SJSA1 (cell line): ENCODE measurements at places on chromosomes 5 and 9. TPM values are rescaled to one million over a fixed set of nuclear protein-coding genes. Genes with fewer than 3 reads are reported as not detected.

DNA sequence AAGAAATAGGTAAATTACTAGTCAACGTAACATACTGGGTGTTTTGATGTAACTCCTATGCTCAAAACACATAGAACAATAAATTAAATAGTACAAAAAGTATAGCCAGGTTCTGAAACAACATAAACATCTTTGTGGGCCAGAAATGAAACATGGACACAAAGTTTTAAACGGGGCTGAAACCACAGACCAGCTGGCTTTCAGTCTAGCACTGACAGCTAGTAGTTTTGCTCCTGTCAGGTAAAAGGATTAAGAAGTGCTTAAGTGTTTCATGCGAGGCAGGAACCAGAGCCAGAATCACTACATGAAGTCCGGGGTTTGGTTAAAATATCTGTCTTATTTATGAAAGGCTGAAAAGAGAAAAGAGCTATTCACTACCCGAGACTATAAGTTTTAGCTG lies 19.5 kb downstream of the DCAF10 start:
- no peak for DNase-seq
- peaks cover 2% of the 10 kb centered on the region; the same call in 1 of the 2 replicates for H3K36me3 ChIP-seq
- H3K27me3 ChIP-seq = no peaks in the 10 kb centered on the region
- H3K27ac ChIP-seq = no peak overlapping the region
- H3K4me3 ChIP-seq = no peak overlapping the region
- no peaks in the 10 kb centered on the region for H3K4me1 ChIP-seq

- 0 out of 2 replicates have a peak, but pooled peaks cover 2% of the 10 kb centered on the region for H3K27me3 ChIP-seq
- no peaks in the 10 kb centered on the region for H3K36me3 ChIP-seq
- no peak overlapping the region for H3K4me3 ChIP-seq
These were observed 178.9 kb downstream of the MSX2 start for GRCh38 chr5:174903172-174903732.

GRCh38 chr5:156475182-156476157 lies 148.5 kb downstream of the SGCD start:
- H3K36me3 ChIP-seq = no peaks in the 10 kb centered on the region
- no peaks in the 10 kb centered on the region for H3K27me3 ChIP-seq
- H3K4me3 ChIP-seq = no peak overlapping the region

GRCh38 chr5:1725641-1726468 lies 73.8 kb downstream of the MRPL36 start:
- no peaks in the 10 kb centered on the region for H3K4me1 ChIP-seq
- DNase-seq = no peak
- no peaks in the 10 kb centered on the region for H3K36me3 ChIP-seq
- peaks cover 11% of the 10 kb centered on the region for H3K27me3 ChIP-seq

- no peaks in the 10 kb centered on the region for H3K4me1 ChIP-seq
- no peak overlapping the region for H3K4me3 ChIP-seq
- no peak overlapping the region for H3K27ac ChIP-seq
These were observed 62.2 kb upstream of the PPARGC1B start for GRCh38 chr5:149667829-149668330.

DNA sequence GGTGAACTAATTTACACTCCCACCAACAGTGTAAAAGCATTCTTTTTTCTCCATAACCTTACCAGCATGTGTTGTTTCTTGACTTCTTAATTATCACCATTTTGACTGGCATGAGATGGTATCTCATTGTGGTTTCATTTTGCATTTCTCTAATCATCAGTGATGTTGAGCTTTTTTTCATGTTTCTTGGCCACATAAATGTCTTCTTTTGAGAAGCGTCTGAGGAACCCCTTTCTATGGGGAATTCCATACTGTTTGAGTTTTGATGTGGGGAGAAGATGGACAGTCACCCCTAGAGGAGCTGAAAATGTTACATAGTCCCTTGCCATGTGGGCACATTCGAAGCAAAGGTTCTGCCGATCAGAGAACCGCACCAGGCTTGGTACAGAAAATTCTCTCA lies 207.0 kb upstream of the SLC30A5 start:
- no peak for DNase-seq
- no peak overlapping the region for H3K4me3 ChIP-seq
- no peaks in the 10 kb centered on the region for H3K36me3 ChIP-seq

- H3K36me3 ChIP-seq = no peaks in the 10 kb centered on the region
- H3K4me1 ChIP-seq = peaks cover 10% of the 10 kb centered on the region; the same call in 1 of the 2 replicates
- H3K27me3 ChIP-seq = no peaks in the 10 kb centered on the region
- no peak overlapping the region for H3K4me3 ChIP-seq
- no peak overlapping the region for H3K27ac ChIP-seq
These were observed 28.1 kb upstream of the TCF7 start for GRCh38 chr5:134086225-134086942.

- no peak overlapping the region for H3K27ac ChIP-seq
- peaks cover 85% of the 10 kb centered on the region for H3K36me3 ChIP-seq
- no peaks in the 10 kb centered on the region for H3K27me3 ChIP-seq
- H3K4me3 ChIP-seq = no peak overlapping the region
- peaks cover 3% of the 10 kb centered on the region; the same call in 1 of the 2 replicates for H3K4me1 ChIP-seq
These were observed 49.5 kb downstream of the COL5A1 start for GRCh38 chr9:134690946-134691694.

GRCh38 chr5:33261305-33261704 lies 179.5 kb upstream of the TARS1 start:
- no peaks in the 10 kb centered on the region for H3K36me3 ChIP-seq
- H3K27ac ChIP-seq = peak overlapping the region; percentile 70
- H3K27me3 ChIP-seq = no peaks in the 10 kb centered on the region
- no peak overlapping the region for H3K4me3 ChIP-seq
- H3K4me1 ChIP-seq = peaks cover 25% of the 10 kb centered on the region

GRCh38 chr9:130461218-130461630 lies 16.5 kb downstream of the ASS1 start:
- H3K4me1 ChIP-seq = peaks cover 28% of the 10 kb centered on the region
- peak; percentile 61 for DNase-seq
- no peaks in the 10 kb centered on the region for H3K27me3 ChIP-seq

DNA sequence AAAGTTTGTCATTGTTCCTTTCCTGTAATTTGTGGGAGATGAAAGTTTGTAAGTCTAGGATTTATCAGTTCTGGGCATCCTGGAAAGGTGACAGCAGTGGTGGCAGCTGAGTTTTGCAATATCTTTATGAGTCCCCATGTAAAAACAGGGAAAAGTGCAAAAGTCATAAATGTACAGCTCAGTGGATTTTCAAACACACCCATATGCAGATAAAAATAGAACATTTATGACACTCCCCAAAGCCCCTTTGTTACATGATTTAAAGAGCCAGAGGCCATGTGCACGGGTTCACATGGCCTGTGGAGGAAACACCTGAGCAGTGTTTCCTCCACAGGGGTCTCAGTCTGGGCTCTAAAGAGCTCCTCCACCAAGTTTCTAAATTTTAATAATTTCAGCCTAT lies 6.3 kb downstream of the TMEM38B start:
- no peak for DNase-seq
- H3K4me1 ChIP-seq = peaks cover under 1% of the 10 kb centered on the region

DNA sequence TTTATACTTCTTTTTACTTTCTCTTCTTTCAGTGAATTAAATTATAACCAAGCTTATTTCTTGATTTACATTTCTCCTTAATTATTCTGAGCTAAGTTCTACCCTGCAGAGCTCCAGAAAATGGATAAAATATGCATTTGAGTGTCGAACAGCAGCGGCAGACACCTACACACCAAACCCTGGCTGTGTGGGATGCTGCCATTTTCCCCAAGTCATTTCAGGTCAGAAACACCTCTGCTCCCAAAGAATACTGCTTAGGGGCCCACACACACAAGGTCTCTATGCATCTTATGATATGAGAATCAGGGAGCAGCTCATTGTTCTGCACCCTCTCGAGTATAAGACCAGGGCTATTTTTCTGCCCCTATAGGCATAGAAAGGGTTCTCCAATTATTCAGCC lies 122.3 kb downstream of the CMYA5 start:
- no peaks in the 10 kb centered on the region for H3K36me3 ChIP-seq
- no peak overlapping the region for H3K4me3 ChIP-seq
- no peak for DNase-seq
- no peak overlapping the region for H3K27ac ChIP-seq
- H3K27me3 ChIP-seq = no peaks in the 10 kb centered on the region

DNA sequence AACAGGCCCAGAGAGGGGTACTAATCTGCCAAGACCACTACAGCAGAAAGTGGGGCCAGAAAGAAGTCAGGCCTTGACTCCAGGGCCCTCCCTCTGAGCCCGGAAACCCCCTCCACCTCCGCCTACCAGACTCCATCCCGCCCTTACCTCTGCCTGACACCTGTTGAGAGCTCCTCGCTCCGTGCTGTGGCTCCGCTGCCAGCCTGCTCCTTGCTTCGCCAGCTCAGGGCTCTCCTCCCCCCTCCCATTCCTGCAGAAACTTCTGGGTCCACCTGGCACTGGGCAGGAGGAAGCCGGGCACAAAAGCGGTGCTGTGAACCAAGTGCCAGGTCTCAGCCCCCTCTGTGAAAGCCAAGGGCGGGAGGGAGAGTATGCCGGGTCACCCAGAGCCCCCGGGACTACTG lies 6.4 kb upstream of the ST6GALNAC6 start:
- peaks cover 60% of the 10 kb centered on the region for H3K4me1 ChIP-seq
- no peaks in the 10 kb centered on the region for H3K27me3 ChIP-seq

DNA sequence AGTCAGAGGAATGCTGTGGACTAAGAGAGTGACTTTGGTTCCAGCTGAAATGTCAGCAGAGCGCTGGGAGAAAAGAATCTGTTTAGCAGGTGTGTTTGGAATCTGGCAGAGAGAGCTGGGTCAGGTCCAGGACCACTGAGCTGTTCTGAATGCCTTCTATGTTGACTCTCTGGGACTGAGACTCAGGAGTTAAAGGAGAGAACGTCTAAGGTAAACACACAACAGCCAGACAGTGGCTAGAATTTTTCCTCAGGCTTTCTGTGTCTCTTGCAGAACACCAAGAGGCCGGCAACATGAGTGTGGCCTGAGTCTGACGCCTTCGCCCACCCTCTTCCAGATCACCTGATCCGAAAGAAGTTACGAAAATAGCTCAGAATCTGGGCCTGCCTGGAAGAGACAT lies 107.2 kb upstream of the ZNF462 start:
- no peaks in the 10 kb centered on the region for H3K27me3 ChIP-seq
- no peaks in the 10 kb centered on the region for H3K36me3 ChIP-seq
- H3K4me1 ChIP-seq = peaks cover 36% of the 10 kb centered on the region
- DNase-seq = no peak
- no peak overlapping the region for H3K4me3 ChIP-seq

- H3K36me3 ChIP-seq = peaks cover 23% of the 10 kb centered on the region
- DNase-seq = peak; percentile 87
- peaks cover 80% of the 10 kb centered on the region for H3K4me1 ChIP-seq
- no peak overlapping the region for H3K4me3 ChIP-seq
- H3K27ac ChIP-seq = peak overlapping the region; percentile 98
These were observed 18.0 kb downstream of the ATOX1 start for GRCh38 chr5:151740336-151740942.

GRCh38 chr9:21931428-21931827 lies 62.8 kb downstream of the CDKN2A start:
- no peak overlapping the region for H3K4me3 ChIP-seq
- no peak overlapping the region for H3K27ac ChIP-seq
- DNase-seq = no peak
- no peaks in the 10 kb centered on the region for H3K4me1 ChIP-seq

DNA sequence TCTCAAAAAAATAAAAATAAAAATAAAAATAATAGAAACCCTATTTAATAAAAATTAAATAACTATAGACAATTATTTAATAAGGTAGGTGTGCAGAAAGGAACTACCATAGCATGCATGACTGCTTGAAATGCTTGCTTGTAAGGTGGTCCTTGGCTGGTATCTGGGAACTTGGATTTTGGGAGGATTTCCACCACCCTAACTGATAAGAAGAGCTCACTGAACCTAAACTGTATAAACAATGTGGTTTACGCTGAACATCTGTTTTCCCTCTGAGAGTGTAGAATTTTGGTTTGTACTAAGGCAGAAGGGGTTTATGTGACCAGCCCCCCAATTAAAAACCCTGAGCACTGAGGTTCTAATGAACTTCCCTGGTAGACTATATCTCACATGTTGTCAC lies 31.2 kb downstream of the CPLANE1 start:
- H3K27me3 ChIP-seq = no peaks in the 10 kb centered on the region
- no peaks in the 10 kb centered on the region for H3K4me1 ChIP-seq
- no peak overlapping the region for H3K27ac ChIP-seq
- no peak for DNase-seq
- H3K4me3 ChIP-seq = no peak overlapping the region

- no peaks in the 10 kb centered on the region for H3K27me3 ChIP-seq
- no peaks in the 10 kb centered on the region for H3K36me3 ChIP-seq
- DNase-seq = peak; percentile 23
- H3K4me1 ChIP-seq = peaks cover 34% of the 10 kb centered on the region
- H3K27ac ChIP-seq = no peak overlapping the region
These were observed 163.4 kb downstream of the RGS3 start for GRCh38 chr9:113626735-113627495.

- H3K27me3 ChIP-seq = no peaks in the 10 kb centered on the region
- H3K4me3 ChIP-seq = no peak overlapping the region
- H3K27ac ChIP-seq = no peak overlapping the region
These were observed 80.4 kb downstream of the LHFPL2 start for GRCh38 chr5:78568212-78568611.

GRCh38 chr5:151075698-151076331 lies 5.0 kb downstream of the TNIP1 start:
- peak overlapping the region; percentile 61 for H3K27ac ChIP-seq
- no peak for DNase-seq
- H3K4me3 ChIP-seq = no peak overlapping the region
- H3K36me3 ChIP-seq = peaks cover 88% of the 10 kb centered on the region
- H3K4me1 ChIP-seq = peaks cover 80% of the 10 kb centered on the region

DNA sequence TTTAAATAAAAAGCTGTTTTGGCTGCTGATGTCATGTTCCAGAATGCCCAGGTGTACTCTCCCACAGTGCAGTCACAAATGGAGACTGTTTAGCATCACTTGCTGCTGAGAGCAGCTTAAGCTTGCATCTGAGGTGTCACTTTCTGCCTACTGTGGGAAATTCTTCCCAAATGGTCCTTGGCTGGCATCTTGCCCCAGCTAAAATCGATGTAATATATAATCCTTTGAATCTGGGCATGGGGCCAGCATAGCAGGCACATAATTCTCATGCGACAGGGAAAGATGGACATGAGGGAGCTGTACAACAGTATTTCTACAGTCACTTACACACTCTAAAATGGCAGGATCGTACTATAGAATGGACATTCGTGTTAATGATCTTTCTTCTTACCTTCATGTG lies 144.3 kb downstream of the MACIR start:
- DNase-seq = no peak
- H3K4me3 ChIP-seq = no peak overlapping the region
- 0 out of 2 replicates have a peak, but pooled peaks cover 5% of the 10 kb centered on the region for H3K4me1 ChIP-seq
- H3K36me3 ChIP-seq = no peaks in the 10 kb centered on the region
- no peak overlapping the region for H3K27ac ChIP-seq

GRCh38 chr5:961002-961710 lies 47.4 kb upstream of the NKD2 start:
- no peak overlapping the region for H3K27ac ChIP-seq
- H3K4me3 ChIP-seq = no peak overlapping the region
- H3K36me3 ChIP-seq = no peaks in the 10 kb centered on the region
- H3K27me3 ChIP-seq = peaks cover 22% of the 10 kb centered on the region
- DNase-seq = no peak

Gene C5orf34
- total RNA-seq = 16.5 and 27.8 TPM in 2 replicates

Gene FGF18
- 0.21 TPM in 1 of 2 replicates, not detected in the other for total RNA-seq

Gene EDIL3
- 290 and 465 TPM in 2 replicates for total RNA-seq

Gene KIF20A
- 113 and 152 TPM in 2 replicates for total RNA-seq

Gene SPATA31E1
- total RNA-seq = 0.26 TPM in 1 of 2 replicates, not detected in the other

Gene SV2C
- not detected in 2 replicates for total RNA-seq

Gene ZNF454
- not detected in 2 replicates for total RNA-seq

Gene FBXL7
- total RNA-seq = 10.4 and 14.6 TPM in 2 replicates

Gene WDR38
- total RNA-seq = not detected in 2 replicates

Gene CFAP90
- not detected in 2 replicates for total RNA-seq

Gene CD274
- 6.2 and 8.0 TPM in 2 replicates for total RNA-seq

Gene CNTNAP3B
- 0.06 TPM in 1 of 2 replicates, not detected in the other for total RNA-seq

Gene TAF11L10
- total RNA-seq = not detected in 2 replicates

Gene GOLM1
- total RNA-seq = 27.5 and 37.2 TPM in 2 replicates

Gene GPR150
- total RNA-seq = 0.18 TPM in 1 of 2 replicates, not detected in the other

Gene BRD3OS
- 4.0 and 9.2 TPM in 2 replicates for total RNA-seq

Gene SLC1A1
- total RNA-seq = 1.3 and 3.9 TPM in 2 replicates

Gene PCDHGC3
- 45.5 and 57.8 TPM in 2 replicates for total RNA-seq
